ENCODE measurements at places on chromosomes 3 and 15.

DNA sequence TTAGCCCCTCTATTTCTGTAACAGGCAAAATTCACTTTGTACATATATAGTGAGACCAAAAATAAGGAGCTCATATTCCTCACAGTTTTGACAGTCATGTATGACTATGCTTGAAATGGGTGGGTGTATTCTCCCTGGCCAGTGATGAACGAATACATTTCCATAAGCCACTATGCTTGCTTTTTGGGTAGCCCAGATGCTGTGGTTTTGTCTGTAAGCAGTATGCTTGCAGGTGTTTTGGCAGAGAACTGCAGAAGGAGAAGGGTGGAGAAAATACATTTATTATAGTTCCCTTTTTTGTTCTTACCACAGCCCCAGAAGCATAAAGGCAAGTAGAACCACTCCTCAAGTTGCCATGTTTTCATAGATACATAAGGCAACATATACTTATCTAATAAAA lies 131.2 kb downstream of the RBMS3 start:
- no peak for DNase-seq

- peak; percentile 35 for DNase-seq
Measured at GRCh38 chr3:195075199-195075940, 195.6 kb downstream of the XXYLT1 start.

DNA sequence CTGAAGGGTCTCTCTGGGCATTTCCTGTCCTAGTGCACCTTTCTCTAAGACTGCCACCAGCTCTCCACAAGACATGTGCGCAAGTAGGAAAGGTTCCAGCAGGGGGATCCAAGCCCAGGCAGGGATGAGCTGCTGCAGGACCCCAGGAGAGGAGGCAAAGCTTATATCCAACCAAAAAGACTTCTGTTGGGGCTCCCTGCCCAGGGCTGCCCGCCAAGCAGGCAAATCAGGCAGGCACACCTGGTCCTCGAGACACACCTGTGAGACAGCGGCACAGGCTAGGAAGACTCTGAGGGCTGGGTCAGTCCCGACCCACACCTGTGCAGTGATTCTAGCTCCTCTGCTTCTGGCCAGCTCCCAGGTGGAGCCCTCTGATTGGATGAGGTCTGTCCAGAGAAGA lies 80.6 kb downstream of the MYLK start:
- DNase-seq: no peak

GRCh38 chr3:7396534-7396933 lies 535.6 kb downstream of the GRM7 start:
- no peak for DNase-seq

- no peak for DNase-seq
Measured at GRCh38 chr3:130463221-130463620, 53.8 kb upstream of the COL6A6 start.

- DNase-seq: no peak
Measured at GRCh38 chr3:78846718-78847117, 921.1 kb downstream of the ROBO1 start.

- no peak for DNase-seq
Measured at GRCh38 chr3:131485119-131485518, 17.7 kb downstream of the MRPL3 start.

DNA sequence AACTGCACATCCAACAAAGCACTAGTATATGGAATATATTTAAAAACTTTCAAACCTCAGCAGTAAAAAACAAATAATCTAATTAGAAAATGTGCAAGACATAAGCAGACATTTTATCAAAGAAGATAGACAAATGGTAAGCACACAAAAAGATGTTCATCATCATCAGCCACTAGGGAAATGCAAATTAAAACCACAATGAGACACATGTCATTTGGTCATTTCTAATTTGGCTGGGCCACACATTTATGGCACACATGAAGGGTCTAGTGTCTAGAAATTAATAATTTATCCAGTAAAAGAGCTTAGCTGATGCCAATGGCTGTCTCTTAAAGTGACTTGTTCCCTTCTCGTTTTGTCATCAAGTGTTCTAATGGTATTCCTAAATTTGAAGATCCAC lies 45.8 kb downstream of the ARHGAP31 start:
- DNase-seq: no peak

DNA sequence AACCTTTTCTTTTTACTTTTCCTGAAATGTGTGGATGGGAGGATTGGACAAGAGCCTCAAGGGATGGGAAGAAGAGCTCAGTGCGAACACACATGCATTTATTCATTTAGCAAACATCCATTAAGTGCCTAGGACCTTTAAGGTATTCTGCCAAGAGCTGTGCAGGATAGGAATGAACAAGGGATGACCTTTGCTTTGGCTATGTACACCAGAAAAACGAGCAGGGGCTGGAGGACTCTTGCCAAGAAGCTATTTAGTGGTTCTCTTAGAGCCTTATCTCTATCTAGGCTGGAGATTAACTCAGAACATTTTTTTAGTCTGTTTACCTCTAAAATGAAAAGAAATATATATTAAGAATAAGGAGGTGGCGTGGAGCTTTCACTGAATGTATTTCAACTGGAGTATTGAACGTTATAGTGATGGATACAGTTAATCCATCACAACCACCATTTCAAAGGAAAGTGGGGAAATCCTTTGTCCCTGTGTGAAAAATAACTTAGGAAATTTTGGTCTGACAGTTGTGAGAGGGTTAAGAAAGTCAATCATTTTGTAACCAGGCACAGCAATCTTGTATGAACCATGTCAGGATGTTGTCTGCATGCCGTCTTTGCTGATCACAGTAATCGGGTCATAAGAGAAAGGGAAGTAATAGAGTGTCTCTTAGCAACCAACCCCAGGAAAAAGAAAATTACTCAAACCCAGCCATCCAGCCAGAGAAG lies 279.0 kb downstream of the LPP start:
- DNase-seq: no peak

GRCh38 chr15:70023064-70023768 lies 74.5 kb downstream of the TLE3 start:
- peak; percentile 25 for DNase-seq

- no peak for DNase-seq
Measured at GRCh38 chr3:123156276-123156995, 45.3 kb upstream of the SEC22A start.

GRCh38 chr15:52080706-52081392 lies 31.7 kb downstream of the BCL2L10 start:
- DNase-seq: no peak

DNA sequence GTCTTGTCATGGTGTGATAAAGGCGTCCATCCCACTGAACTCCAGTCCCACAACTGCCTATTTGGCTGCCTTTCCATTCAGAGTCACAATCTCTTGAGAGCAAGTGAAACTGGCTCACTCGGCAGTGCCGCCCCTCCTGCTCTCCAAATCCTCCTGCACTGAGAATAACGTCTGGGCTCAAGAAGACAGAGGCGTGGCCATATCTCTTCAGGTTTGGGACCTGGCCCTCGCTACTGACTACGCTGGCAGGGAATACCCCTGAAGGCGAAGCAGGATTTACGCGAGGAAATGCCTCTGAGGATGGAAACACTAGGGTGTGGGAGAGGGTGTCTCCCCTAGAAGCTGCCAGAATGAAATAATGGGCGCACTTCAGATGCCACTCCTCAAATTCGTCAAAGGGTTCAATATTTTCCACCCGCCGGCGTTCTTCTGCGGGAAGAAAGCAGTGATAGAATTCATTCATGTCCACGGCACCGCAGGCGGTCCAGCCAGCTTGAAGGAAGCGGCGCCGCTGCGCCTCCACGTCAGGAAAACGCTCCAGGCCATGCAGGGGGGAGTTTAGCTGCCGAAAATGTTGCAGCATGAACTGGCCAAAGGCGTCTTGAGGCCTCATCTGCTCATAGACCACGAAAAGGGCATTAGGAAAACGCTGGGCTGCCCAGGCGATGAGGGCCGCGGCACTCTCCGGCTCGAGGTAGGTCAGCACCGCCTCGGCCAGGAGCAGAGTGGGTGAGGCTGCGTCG lies 985 bp downstream of the LCMT2 start:
- DNase-seq: no peak

DNA sequence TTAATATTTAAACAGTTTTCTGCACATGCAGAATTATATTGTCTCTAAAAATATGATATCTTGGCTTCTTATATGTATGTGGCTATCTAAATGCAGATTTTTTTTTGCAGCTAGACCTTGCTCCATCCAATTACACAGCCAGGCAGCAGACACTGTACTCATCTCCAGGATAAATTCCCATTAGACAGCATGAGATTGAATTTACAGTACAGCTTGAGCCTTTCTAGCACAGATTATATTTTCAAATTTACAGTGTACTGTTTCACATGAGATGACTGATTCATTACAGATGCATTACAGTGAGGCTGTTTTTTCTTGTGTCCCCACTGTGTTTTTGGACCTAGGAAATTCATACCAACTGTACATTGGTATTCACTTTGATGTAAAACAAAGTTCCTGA lies 134.9 kb downstream of the OTOL1 start:
- DNase-seq: no peak

Data from lower lobe of right lung (tissue), 2 donors.